ENCODE measurements at places on chromosomes 16 and 17.

- DNase-seq: peak; percentile 49
Measured at GRCh38 chr17:50547035-50547735, at the start of gene SPATA20. TSS of gene SPATA20 (plus strand) at chr17:50547174. CDS start at chr17:50547209, 35 bp downstream.

GRCh38 chr17:40846515-40847144, 20.4 kb downstream of the KRT12 start:
- no peak for DNase-seq

DNA sequence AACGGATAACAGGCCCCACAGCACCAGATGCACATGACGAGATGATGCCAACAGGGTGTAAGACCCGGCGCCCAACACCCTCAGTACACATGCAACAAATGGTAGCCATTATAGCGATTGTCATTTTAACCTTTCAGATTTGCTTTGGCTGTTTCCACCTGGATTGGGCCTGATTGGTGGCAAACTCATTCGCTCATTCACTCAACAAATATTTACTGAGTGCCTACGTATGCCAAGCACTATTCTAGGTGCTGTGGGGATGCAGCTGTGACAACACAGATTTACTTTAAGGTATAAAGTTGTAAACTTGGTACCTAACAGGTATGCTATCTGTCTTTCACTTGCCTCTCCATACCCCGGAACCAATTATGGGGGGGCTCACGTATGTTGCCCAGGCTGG, 66.8 kb downstream of the SRCIN1 start:
- DNase-seq: no peak

- DNase-seq: no peak
Measured at GRCh38 chr17:72588961-72589360, 468.1 kb downstream of the SOX9 start.

DNA sequence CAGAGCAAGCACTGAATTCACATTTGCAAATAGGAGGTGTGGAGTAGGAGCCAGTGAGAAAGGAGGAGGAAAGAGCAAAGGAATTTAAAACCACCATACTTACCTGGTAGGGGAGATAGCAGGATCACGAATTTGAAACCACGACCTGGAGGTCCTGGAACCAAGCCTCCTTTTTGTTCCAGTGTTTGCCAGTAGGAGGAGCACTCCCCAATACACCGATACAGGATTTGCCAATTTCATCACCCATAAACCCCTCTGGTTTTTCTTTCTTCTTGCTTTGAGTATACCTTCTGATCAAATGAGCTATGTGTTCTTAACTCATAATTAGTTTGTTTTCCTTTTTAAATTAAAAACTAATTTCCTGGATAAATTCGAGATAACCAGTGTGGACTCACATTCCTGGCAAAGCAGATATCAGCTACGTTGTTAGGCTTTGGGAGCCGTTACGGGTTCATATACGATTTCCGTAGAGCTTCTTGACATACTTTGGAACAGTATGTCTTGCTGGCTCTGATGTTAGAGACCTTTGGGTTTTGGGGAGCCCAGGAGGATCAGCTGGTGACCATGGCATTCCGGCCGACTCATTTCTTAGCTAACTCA, 22.7 kb downstream of the BCO1 start:
- DNase-seq: no peak

GRCh38 chr16:10296956-10297340, 88.9 kb upstream of the ATF7IP2 start:
- no peak for DNase-seq

GRCh38 chr17:44921122-44921882, 6.0 kb upstream of the GFAP start:
- DNase-seq: no peak

DNA sequence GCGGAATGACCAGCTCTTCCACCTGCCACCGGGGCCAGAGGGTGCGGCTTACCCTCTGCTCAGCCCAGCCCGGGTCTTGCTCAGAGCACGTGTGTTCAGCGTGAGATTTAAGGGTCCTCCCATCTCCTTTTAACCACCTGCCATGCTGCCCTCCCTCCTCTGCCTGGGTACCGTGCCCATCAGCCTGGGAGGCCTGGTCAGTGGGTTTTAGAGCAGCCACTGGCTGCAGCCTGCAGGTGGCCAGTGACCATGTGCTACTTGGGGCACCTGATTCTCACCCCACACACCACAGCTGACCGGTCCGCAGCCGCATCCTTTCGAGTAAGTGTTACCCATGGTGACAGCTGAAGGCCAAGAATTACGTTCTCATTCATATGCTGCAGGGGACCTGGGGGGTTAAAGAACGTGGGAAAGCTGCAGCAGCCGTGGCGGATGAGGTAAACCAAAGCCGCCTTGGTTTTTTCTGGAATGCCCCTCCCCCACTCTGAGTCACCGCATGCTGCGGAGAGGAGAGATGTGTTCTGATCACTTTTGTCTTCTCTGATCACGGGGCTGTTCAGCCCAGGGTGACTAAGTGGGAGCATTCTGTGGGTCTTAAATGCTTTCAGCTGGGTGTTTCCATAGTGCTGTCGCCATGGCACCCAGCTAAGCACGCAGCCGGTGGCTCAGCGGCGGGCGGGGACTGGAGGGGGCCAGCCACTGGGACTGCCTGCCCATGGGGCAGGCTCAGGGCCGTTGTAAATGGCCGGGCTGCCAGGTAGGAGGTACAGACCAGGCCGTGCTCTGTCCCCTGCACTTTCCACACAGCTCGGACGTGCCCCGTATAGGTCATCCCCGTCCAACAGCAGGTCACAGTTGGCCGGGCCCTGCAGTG, 59.8 kb downstream of the BAIAP2 start:
- peak; percentile 100 for DNase-seq

DNA sequence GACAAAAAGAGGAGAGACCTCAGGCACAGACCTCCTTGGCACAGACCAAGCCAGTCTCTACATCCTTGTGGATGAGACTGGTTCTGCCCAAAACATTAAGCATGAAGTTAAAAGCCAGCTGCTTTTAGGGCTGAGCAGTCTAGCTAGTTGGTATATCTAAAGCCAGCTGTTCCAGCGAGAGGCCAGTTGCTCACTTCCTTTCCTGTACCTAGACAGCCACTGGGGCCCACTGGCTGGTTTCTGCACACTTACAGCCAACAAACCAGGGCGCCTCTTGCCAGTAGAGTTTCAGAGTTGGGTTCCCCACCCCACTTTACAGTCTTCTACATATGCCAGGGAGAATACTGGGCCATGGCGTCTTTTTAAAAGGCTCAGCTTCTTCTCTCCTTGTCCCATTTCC, 242.4 kb downstream of the ZFHX3 start:
- no peak for DNase-seq

DNA sequence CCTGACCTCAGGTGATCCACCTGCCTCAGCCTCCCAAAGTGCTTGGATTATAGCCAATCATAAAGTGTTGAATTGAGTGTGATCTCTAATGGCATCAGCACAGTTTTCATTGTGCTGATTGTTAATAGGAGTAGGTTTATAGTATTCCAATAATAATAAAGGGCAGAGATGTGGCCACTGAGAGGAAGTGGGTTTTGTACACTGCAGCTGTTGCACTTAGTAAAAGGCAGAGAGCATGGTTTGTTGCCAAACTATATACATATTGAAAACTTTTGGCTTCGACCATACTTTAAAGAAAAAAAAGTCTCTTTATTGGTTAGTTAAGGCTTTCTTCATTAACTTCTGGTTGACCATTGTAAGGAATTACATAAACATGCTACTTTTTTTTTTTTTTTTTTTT, 185.9 kb downstream of the CDK5R1 start:
- DNase-seq: no peak

DNA sequence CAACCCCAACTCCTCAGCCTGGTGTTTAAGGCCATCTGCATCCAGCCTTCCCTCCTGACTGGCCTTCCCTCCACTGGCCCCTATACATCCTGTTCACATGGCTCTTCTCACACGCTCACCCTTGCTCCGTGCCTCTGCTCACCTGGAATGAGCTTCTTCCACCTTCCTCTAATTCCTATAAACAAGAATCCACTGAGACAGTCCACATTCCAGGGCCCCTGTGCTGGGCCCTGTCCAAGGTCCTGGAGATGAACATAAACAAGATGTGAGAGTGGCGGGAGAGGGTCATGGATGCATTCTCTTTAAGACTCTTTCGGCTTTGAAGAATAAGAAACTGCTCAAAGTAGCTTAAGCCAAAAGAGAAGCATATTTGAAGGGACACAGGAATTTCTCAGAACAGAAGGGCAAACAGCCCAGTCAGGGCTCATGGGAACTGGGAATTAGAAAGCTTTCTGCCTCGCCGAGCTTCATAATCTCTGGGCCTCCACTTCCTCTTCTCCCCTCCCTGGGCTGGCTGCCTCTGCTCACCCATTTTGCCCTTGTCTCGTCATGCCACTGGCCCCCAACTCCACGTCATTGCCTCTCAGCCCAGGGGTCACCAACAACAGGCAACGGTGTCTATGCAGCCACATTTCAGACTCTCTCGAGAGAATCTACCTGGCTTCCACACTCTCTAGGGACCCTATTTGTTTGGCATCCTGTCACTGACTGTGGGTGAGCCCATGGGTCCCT, 13.5 kb downstream of the SPPL2C start:
- no peak for DNase-seq

GRCh38 chr16:49970797-49971431, 54.1 kb upstream of the CNEP1R1 start:
- no peak for DNase-seq

DNA sequence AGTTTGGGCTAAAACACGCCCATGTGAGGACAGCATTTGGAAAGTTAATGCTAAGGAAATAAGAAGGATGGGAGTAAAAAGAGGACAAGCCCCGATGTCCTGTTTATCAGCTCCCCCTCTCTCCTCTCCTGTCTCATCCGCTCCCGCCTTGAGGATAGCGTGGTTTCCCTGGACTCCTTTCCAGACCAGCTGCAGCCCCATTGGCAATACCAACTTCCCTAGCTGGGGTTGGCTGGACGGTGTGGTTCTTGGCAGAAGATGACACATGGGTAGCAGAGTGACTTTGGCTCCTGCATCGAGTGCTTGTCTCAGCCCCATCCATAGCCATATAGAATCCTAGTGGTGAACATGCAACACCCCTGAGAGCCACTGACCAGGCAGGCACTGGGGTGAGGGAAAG, 185.9 kb downstream of the CCDC182 start:
- DNase-seq: no peak

Data from retinal pigment epithelial cell (primary cell).